ENCODE measurements at places on chromosomes 7 and 10.

DNA sequence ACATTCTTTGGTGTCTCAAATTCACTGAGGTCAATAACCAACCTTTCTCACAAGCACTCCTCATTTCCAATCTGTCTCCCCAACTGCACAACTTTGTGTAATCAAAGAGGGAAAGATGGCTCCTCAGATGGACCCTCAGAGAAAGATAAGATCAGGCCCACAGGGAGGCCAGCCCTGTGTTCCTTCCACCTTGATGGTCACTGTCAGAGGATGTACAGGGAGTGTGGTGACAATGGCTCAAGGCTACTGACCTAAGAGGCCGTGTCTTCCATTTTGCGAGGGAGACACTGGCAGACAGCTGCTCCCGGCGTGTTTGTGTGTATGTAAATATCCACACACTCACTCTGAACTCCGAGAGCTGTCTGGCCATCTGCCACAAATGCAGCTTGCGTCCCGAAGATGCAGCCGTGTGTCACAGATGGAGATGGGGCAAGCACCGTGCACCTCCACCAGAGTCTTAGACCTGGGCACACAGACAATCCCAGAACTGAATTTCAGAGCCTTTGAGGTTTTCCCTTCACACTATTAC lies 712.1 kb upstream of the NRP1 start:
- DNase-seq = no peak

GRCh38 chr10:10497245-10497644 lies 520.4 kb upstream of the CELF2 start:
- no peak for DNase-seq

- DNase-seq = peak; percentile 48
These were observed 940 bp downstream of the NSMCE4A start for GRCh38 chr10:121974019-121974534.

DNA sequence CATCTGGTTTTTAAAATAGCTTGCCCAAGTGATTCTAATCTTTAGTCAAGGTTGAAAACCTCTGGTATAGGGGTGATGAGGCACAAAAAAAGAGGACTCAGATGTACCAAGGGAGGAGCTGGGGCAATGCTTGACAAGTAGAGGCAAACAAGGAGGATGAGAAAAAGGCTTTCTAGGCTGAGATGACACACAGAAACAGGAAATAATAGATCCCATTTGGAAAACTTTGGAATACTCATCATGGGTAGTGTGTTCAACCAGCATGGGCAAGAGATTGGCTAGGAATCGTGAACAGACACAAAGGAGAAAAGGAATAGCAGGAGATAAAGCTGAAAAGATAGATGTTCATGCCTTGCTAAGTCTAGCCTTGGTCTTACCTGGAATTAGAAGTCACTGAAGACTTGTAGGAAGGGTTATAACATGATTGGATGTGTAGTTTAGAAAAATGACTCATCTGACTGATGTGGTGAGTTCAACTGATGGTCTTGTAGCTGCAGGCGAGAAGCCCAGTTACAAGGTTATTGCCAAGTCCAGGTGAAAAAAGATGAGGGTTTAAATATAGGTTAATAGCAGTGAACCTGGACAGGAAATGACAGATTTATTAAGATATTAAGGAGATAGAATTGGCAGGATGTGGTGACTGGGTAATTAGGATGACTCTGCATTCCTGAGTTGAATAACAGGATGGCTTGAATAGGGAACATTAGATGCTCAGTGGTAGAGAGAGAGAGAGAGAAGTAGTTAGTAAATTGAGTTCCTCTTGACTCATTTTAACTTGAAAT lies 214.0 kb upstream of the LRGUK start:
- DNase-seq = peak; percentile 54

DNA sequence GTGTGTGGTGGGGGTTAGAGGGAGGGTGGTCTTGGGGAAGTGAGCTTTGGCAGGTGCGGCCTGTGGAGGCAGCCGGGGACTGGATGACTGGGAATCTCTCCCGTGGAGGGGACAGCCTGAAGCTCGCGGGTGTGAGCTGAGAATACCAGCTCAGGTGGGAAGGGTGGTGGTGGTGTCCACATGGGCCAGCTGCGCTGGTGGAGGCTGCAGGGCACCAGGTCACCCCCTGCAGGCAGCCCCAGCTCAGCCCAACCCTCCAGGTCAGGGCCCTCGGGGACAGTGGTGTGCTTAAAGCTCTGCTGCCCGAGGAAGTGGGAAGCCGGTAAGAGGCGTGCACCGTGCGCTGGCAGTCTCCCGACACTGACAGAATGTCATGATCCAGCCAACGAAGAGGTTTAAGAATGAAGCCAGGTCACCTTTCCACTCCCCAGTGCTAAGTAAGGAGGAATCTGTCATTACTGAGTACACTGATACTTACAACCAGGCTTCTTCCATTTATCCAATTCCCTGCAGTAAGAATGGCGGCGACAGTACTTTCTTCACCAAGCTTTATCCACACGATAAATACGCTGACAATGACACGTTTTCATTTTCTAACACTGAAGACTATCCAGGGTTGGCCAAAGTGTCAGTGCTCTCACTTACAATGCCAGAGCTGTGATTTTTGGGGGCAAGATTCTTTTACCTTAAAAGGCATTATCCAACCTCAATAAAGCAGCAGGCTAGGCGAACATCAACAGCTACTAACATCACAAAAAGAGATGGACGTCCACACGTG lies 20.4 kb downstream of the BRI3 start:
- no peak for DNase-seq

DNA sequence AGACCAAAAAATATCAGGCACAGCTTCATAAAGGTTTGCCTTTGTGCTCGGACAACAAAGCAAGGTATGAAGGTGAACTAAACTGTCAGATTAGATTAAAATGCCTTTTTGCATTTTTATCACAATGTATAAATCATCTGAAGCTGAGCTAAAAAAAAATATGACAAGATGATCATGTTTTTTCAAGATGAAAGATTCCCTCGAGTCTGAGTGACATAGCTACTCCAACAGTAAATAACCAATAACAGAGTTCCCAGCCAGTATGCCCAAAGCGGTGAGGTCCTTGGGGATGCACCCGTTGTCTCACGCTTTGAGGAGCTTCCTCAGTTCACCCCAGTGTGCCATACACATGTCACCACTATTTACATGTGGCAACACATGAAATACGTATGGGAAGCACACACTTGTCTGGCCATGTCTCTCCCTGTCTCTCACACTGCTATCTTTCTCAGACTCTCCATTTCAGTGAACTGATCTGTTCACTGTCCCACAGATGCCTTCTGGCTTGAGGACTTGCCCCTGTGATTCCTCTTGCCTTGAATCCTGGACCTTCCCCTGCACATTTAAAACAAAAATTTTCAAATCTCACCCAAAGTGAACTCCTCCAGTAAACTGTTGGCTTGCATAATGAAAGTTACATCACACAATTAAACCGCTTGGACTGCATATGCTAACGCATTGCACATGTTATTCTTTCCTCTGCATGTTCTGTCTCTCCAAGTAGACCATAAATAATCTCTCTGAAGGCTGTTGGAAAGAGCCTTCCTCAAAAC lies 2.6 kb upstream of the PIK3CG start:
- DNase-seq = no peak

GRCh38 chr10:52875336-52875735 lies 102.8 kb upstream of the MBL2 start:
- no peak for DNase-seq

DNA sequence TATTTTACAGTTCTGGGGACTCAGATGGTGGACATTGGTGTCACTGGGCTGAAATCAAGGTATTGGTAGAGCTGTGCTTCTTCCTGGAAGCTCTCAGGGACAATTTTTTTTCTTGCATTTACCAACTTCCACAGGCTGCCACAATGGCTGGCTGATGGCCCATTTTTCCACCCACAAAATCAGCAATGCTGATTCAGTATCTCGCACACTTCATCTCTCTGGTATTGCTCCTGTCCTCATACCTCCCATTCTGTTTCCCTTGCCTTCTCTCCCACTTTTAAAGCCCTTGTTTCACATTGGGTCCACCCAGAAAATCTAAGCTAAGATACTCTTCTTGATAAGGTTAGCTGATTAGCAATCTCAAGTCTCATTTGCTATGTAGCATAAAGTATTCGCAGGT lies 530.9 kb upstream of the POM121L12 start:
- peak; percentile 18 for DNase-seq

GRCh38 chr7:7889791-7890568 lies 78.6 kb upstream of the GLCCI1 start:
- no peak for DNase-seq

- DNase-seq = peak; percentile 100
These were observed 19.8 kb downstream of the DNAJB12 start for GRCh38 chr10:72334825-72335393.

GRCh38 chr7:114925434-114925833 lies 3.5 kb downstream of the MDFIC start:
- no peak for DNase-seq

GRCh38 chr7:120583899-120584586 lies 273.9 kb downstream of the TSPAN12 start:
- DNase-seq = peak; percentile 98

DNA sequence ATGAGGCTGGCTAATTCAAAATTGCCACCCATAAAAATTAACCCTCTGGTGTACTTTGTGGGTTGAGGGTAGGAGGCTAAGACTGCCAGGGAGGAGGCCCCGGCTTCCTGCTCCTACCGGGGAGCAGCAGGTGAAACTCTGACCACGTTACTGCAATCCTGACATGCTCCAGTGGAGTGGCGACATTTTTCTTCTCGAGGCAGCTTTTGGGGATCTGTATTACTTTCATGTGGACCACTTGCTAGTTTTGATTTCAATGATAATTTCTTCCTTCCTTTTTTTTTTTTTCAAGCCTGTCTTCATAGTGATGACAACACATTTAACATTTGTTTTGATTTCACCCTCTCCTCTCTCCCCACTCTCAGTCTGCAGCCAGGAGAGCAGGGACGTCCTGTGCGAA lies 14.6 kb downstream of the GATA3 start:
- no peak for DNase-seq

DNA sequence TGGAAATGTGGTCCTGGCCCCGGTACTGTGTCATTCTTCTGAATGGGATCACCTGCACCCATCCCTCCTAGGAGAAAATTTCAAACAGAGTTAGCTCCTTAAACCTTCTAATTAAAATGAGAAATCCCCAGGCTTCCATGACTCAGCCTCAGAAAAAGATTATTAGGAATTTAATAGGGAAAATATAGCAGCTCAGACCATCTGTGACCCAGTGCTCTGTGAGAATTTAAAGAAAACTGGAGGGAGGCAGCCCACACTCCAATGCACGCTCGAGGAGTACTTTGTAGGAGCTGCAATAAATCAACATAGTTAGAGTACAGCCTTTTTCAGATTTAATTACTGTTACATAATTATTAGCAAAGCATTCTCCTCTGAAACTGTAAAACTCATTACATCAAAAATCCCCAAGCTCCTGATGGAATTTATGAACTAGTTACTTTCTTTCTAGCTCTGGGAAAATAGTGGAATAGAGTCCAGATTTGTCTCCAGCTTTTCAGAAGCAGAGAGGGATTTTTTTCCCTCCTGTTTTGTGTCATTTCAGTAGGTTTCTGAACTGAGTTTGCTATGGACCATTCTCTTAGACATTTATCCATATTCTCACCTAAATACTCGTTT lies 30.1 kb downstream of the NEUROD6 start:
- DNase-seq = no peak

DNA sequence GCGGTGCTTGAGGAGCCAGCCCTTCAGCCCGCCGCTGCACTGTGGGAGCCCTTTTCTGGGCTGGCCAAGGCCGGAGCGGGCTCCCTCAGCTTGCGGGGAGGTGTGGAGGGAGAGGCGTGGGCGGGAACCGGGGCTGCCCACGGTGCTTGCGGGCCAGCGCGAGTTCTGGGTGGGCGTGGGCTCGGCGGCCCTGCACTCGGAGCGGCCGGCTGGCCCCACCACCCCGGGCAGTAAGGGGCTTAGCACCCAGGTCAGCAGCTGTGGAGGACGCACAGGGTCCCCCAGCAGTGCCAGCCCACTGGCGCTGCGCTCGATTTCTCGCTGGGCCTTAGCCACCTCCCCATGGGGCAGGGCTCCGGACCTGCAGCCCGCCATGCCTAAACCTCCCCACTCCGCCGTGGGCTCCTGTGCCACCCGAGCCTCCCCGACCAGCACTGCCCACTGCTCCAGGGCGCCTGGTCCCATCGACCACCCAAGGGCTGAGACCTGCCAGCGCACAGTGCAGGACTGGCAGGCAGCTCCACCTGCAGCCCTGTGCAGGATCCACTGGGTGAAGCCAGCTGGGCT lies 9.5 kb upstream of the GSTO1 start:
- no peak for DNase-seq

- DNase-seq = no peak
These were observed 53.7 kb downstream of the CAV1 start for GRCh38 chr7:116578526-116578925.

DNA sequence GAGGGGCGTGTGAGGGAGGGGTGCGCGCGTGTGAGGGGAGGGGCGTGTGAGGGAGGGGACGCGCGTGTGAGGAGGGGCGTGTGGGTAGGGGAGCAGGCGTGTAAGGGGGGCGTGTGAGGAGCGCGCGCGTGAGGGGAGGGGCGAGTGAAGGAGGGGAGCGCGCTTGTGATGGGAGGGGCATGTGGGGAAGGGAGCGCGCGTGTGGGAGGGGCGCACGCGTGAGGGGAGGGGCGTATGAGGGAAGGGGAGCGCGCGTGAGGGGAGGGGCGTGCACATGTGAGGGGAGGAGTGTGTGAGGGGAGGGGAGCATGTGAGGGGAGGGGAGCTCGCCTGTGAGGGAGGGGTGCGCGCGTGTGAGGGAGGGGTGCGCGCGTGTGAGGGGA lies 19.1 kb downstream of the MXI1 start:
- DNase-seq = peak; percentile 89

DNA sequence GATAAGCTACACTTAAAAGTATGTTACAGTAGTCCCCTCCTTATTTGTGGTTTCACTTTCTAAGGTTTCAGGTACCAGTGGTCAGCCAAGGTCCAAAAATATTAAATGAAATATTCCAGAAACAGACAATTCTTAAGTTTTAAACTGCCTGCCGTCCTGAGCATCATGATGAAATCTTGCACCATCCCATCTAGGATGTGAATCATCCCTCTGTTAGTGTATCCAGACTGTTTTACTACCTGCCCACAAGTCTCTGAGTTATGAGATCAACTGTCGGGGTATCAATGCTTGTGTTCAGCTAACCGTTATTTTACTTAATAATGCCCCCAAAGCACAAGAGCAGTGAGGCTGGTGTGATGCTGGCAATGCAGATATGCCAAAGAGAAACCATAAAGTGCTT lies 11.4 kb downstream of the KDM7A start:
- DNase-seq = peak; percentile 52

- peak; percentile 87 for DNase-seq
These were observed 18.4 kb downstream of the GFRA1 start for GRCh38 chr10:116254422-116255155.

GRCh38 chr10:91551856-91552255 lies 81.0 kb downstream of the PPP1R3C start:
- peak; percentile 68 for DNase-seq

- DNase-seq = no peak
These were observed 91.5 kb upstream of the KCND2 start for GRCh38 chr7:120181499-120181898.

DNA sequence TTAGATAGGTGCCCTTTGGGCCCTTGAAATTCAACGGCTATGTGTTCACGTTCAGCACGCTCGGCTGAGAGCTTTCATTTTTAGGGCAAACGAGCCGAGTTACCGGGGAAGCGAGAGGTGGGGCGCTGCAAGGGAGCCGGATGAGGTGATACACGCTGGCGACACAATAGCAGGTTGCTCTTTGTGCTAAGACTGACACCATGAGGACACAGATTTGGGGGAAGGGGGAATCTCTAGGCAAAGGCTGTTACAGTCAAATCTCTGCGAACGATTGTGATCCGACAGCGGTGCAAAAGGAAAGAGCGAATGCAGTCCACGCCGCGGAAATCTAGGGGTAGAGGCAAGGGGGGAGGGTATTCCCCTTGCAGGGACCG lies 667 bp downstream of the KLLN start:
- DNase-seq = no peak

All from LHCN-M2 (cell line).